CD4-positive, alpha-beta T cell (primary cell): ENCODE measurements at places on chromosomes 1 and 21.

GRCh38 chr1:215458562-215458961, 108.5 kb upstream of the KCTD3 start:
- DNase-seq: no peak

DNA sequence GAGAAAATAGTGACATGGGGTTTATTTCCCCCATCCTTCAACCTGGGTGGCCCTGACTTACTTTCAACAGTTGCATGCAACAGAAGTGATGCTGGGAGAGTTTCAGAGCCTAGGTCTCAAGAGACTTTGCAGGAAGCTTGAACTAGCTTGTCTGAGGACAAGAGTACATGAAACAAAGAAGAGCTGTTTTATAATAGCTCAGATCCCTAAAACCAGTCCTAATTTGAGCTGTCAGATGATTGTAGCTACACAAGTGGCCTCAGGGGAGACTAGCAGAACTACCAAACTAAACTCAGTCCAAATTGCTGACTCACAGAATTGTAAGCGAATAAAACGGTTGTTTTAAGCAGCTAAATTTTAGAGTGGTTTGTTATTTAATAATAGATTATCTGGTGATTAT, 17.1 kb downstream of the RC3H1 start:
- DNase-seq: no peak

- DNase-seq: no peak
Observed at GRCh38 chr1:5597171-5597850, 394.9 kb downstream of the NPHP4 start.

GRCh38 chr1:88867743-88868521, 23.4 kb downstream of the GTF2B start:
- no peak for DNase-seq

- DNase-seq: peak; percentile 9
Observed at GRCh38 chr1:165645654-165646366, 14.8 kb downstream of the MGST3 start.

DNA sequence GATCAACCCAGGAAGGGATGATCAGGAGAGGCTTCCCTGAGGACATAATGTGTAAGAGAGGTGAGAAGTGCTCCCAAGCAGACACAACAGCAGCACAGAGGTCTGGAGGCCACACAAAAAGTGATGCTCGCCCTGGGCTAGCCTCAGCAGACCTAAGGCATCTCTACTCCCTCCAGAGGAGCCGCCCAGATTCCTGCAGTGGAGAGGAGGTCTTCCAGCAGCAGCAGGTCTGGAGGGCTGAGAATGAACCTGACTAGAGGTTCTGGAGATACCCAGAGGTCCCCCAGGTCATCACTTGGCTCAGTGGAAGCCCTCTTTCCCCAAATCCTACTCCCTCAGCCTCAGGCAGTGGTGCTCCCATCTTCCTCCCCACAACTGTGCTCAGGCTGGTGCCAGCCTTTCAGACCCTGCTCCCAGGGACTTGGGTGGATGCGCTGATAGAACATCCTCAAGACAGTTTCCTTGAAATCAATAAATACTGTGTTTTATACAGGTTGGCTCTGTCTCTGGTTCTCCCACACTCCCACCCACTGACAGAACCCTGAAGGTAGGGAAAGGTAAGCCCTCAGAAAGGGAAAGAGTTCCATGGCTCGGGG, 5.0 kb downstream of the GJB3 start:
- DNase-seq: no peak

GRCh38 chr1:212271823-212272485, 13.3 kb upstream of the PPP2R5A start:
- no peak for DNase-seq

DNA sequence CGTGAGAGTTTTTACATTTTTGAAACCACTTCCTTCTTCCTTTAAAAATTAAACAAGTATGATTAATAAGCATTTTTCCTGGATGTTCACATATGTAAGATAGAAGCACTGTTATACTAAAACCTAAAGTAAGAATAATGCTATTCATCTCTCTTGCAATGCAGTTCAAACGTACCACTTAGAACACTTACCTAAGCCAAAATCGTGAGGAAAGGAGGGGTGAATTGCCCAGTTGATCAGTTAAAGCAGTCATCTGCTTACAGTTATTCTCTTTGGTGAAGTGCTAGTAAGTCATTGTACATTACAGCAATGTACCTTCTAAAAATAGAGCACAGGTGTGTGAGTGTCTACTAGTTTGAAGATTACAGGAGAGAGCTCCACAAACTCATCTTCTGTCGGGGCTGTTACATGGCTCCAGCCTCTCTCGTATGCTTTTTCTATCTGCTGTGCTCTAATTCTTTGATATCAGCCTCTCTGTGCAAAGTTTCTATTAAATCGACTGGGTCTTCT, 3.4 kb downstream of the NCAM2 start:
- DNase-seq: no peak

DNA sequence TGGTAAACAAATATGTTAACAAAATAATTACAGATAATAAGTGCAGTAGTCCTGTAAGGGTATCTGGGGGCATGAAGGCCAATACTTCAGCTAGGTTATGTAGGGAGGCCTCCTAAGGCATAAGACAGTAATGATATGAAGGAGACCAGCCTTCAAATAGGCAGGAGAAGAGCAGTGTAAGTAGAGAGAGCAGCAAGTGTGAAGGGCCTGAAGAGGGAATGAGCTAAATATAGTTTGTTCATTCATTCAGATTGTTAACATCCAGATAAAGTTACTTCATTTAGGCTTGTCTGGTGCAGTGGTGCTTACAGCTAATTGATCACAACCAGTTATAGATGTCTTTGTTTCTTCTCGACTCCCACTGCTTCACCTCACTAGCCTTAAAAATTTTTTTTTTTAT, 71.1 kb downstream of the EPB41 start:
- DNase-seq: no peak
